ENCODE measurements at places on chromosomes 2 and 18.

DNA sequence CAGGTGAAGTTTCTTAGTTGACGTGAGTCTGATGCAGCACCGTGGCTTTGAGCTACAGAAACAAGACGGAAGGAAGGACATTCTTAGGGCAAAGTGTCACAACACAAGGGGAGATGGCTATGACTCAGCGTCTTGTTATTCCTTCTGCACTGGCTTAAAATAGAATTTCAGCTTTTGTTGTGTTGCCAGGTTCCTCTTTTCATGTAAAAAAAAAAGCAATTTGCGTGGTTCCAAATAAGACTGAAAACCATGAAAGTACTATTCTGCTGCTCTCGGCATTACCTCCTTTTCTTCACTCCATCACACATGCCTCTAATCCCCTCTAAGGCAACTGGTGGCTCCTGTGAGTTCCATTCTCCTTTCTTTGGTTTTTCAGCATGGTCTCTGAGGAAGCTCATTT is 150.1 kb downstream of the ANTXR1 start:
- DNase-seq = no peak

DNA sequence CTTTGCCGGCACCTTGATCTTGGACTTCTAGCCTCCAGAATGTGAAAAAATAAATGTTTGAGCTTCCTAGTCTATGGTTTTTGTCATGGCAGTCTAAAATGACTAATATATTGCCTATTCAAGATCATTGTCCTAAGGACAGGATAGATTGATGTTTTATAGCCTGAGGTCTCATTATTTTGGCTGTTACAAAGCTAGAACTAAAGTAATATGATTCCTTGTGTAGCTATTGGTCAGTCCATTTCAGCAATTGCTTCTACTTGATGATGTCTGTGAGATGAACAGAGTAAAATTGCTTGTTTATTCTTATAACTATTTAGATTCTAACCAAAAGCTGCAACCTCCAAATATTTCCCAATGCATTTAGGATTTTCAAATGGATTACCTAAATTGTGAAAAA is 145.0 kb downstream of the HRH4 start:
- no peak for DNase-seq

- DNase-seq = no peak
Observed at GRCh38 chr2:149739883-149740265, 152.3 kb upstream of the MMADHC start.

DNA sequence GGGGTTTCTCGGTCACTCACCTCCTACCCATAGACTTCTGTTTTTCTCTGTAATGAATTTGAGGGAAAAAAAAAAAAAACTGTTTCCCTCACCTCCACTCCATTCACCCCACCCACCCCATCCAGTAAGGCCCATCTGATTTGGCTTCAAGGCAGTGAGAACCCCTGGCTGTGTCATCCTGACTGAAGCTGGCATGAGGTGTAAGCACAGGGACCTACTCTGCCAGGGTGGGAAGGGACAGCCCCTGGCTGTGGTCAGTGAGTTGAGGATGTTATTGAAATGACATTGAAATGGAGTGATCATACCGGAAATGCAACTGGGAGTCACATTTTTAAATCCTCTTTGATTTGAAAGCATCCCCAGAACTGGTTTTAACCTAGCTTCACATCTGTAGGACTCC is 19.1 kb upstream of the BCL2L11 start:
- DNase-seq = no peak

GRCh38 chr18:29074147-29074546 is 897.2 kb upstream of the CDH2 start:
- no peak for DNase-seq

- no peak for DNase-seq
Observed at GRCh38 chr2:165112133-165112573, 91.7 kb downstream of the SCN3A start.

- no peak for DNase-seq
Observed at GRCh38 chr2:172079838-172080640, 5.3 kb upstream of the DLX1 start.

GRCh38 chr2:117760916-117761315 is 53.6 kb upstream of the DDX18 start:
- DNase-seq = no peak

Data from NCI-H2081 (cell line).